Stimulated activated CD4-positive, alpha-beta T cell treated with anti-CD3 and anti-CD28 coated beads, Interleukin-12 subunit alpha, Interleukin-12 subunit beta, amount 100 ng/mL, for 4 hours (primary cell): ENCODE measurements at places on chromosomes 2 and 18.

DNA sequence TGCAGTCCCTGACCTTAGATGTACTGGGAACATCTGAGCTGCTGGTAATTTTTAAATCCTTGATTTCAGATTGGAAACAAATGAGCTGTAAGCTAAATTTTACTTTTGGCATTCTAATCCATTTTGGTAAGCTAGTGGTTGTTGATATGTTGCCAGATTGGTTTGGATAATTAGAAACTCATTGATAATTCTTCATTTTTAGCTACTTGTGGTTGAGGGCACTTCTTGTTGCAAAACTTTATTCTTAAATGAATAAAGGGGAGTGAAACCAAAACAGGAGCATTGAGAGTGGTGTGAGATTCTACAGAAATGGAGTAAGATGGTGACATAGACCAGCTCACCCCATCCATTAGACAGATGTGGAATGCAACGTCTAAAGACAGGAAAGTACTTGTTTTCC lies 64.5 kb downstream of the ITGB1BP1 start:
- no peak for DNase-seq

DNA sequence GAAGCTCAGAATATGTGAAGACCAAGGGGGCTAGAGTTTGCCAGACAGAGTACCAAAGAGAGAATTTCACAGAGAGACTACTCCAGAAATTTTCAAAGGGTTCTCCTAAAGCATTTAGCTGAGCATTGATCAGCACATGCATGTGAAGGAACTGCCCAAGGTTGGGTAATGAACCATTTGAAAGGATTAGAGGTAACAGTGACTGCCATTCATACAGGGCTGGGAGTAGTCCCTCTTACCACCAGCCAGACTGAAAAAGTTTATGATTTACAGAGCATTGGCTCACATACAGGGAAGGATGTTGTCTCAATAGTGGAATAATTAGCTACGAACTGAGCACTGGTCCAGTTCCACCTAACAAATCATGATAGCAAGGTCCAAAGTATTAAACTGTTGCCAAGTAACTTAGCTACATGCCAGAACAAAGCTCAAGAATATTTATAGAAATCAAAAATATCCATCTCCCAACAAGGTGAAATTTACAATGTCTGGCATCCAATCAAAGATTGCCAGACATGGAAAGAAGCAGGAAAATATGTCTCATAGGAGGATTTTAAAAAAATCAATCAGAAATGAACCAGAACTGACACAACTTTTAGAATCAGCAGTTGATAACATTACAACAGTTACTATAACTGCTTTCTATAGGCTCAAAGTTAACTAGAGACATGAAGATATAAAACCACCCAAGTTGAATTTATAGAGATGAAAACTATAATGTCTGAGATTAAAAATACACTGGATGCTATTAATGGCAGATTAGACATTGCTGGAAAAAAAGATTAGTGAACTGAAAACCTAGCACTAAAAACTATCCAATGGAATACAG lies 25.7 kb upstream of the RNF103 start:
- no peak for DNase-seq

GRCh38 chr2:216070195-216070594 lies 11.4 kb downstream of the PECR start:
- DNase-seq = no peak

GRCh38 chr2:234345921-234346320 lies 151.0 kb downstream of the ARL4C start:
- DNase-seq = no peak
